ENCODE measurements at places on chromosomes 2 and 18. TPM values are rescaled to one million over a fixed set of nuclear protein-coding genes. Genes with fewer than 3 reads are reported as not detected.

The LCT gene
- total RNA-seq, result 0.04 TPM

The ERMN gene
- 4.6 TPM for total RNA-seq

The AOX1 gene
- total RNA-seq, result 35.1 TPM

GRCh38 chr2:194765723-194766122 is 891.3 kb upstream of the SLC39A10 start:
- DNase-seq, result no peak

GRCh38 chr2:10619643-10620042 is 70.1 kb downstream of the NOL10 start:
- DNase-seq, result no peak

The CAPN13 gene
- 0.98 TPM for total RNA-seq

The LAMA1 gene
- 2.0 TPM for total RNA-seq

DNA sequence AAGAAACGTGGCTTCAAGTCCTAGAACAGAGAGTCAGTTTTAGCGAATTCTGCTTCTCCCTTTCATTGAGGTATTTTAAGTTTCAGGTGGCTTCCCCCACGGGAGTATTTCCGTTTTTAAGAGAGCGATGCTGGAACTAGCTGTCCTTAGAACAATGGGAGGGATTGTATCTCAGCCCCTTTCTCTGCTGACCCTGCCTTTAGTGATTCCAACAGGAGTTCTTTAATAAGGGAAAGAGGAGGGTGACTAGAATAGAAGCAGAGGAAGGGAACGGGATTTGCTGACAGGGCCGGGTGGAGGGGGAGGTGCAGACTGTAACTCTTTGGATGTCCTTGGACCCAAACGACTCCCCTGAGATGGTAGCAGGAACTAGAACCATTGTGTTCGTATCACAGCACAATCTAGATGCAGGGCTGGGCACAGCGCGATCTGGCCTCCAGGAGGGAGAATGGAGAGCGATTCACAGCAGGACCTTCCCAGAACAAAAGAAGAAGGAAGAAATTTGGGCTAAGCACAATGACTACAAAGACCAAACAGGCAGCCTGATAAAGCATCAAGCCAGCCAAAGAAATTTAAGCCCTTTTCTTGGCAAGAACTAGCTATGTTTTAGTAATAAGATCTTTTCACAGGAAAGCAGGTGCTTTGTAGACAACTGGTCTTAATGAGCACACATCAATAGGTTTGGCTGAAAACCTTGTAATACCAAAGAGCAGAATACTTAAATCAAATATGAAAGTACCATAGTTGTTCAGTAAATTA is 15.8 kb upstream of the RTTN start:
- DNase-seq, result no peak

- no peak for DNase-seq
Measured at GRCh38 chr2:174835797-174836255, 71.6 kb upstream of the CHRNA1 start.

DNA sequence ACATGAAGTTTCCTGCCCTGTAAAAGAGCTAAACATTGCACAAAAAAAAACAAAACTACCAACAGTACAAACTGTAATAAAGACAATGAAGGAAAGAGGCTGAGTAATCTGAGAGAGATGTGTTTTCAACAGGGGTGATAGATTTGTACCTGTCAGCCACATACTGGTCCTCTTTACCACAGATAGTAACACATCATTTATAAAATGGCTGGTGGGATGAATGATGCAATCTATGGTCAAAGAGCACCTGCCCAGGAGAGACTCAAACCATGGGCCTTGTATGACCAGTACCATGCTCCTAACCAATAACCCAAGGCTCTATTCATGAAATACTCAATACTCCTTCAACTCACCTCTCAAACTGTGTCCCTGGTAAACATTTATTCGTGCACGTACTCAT is 4.5 kb downstream of the SUCLG1 start:
- no peak for DNase-seq

- DNase-seq, result no peak
Measured at GRCh38 chr2:34997779-34998178, 1357.8 kb upstream of the CRIM1 start.
